ENCODE measurements at places on chromosomes 11 and 22. TPM values are rescaled to one million over a fixed set of nuclear protein-coding genes. Genes with fewer than 3 reads are reported as not detected.

CDHR5 gene
- not detected for total RNA-seq

GRCh38 chr11:71364176-71364671 is 84.0 kb downstream of the DHCR7 start:
- DNase-seq, result no peak

DNA sequence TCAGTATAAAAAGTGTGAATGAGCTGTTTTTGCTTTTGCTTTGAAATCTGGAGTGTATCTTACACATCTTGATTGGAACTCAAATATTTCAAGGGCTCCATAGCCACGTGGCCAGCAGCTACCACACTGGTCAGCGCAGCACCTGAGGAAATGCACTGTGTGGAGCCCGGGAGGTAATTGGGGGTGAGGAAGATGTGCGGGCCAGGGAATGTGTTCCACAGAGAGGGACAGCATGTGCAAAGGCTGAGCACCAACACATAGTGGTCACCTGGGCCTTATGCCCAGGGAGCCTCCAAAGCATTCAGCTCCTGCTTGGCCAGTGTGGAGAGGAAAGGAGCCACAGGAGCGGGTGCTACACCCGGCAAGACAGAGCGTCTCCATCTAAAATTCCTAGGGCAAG is 20.8 kb downstream of the RELT start:
- no peak for DNase-seq

GRCh38 chr11:102809971-102810370 is 12.0 kb upstream of the MMP1 start:
- no peak for DNase-seq

- no peak for DNase-seq
Measured at GRCh38 chr11:3008746-3009336, 16.7 kb upstream of the NAP1L4 start.

- DNase-seq, result no peak
Measured at GRCh38 chr11:48025293-48025983, 45.1 kb downstream of the PTPRJ start.

DNA sequence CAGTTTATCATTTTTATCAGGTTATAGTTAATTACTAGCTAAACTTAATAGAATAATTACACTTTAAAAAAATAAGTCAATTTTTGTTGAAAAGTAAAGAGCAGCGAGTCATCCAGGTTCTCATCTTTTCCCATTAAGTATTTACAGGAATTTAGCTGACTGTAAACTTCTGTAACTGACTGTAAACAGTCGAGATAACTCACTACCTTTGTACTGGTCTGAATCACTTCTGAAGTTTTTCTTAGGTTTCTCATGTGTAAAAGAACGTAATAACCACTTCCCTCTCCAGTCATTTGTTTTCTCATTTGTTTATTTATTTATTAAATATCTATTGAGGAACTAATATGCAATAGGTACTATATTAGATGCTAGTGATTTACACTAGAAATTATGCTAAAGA is 270.8 kb downstream of the DYNC2H1 start:
- no peak for DNase-seq

DNA sequence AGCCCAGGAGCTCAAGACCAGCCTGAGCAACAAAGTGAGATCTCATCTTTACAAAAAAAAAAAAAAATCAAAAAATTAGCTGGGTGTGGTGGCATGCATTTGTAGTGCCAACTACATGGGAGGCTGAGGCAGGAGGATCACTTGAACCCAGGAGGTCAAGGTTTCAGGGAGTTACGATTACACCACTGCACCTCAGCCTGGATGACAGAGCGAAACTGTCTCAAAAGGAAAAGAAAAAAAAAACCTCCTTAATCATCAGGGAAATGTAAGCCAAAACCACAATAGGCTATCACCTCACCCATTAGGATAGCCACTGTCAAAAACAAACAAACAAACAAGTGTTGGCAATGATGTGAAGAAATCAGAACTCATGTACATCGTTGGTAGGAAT is 13.4 kb downstream of the DGCR2 start:
- DNase-seq, result no peak

DNA sequence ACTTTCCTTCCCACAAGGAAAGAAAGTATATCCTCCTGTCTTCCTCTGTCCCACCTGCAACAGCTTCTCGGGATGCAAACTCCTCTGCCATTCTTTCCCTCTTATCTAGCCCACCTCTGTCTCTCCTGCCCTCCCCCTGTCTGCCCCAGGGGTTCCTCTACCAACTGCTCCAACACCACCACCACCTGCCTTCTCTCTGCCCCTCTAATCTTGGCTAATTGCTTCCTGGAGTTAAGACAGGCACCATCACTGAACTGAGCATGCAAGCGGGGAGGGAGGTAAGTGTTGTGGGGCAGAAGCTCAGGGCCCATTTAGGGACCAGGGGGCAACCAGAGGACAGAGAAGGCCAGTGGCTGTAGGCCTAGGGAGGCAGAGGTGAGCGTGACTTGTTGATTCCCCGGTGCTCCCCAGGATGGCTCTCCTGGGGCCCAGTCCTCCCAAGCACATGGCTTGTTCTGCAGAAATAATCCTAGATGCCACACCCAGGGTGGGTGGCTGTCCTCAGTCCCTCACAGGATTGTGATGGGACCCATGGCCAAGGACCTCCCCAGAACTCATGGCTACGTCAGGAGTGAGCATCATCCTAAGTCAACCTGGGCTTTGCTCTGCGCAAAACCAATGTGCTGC is 111.1 kb downstream of the TP53I11 start:
- no peak for DNase-seq

DNA sequence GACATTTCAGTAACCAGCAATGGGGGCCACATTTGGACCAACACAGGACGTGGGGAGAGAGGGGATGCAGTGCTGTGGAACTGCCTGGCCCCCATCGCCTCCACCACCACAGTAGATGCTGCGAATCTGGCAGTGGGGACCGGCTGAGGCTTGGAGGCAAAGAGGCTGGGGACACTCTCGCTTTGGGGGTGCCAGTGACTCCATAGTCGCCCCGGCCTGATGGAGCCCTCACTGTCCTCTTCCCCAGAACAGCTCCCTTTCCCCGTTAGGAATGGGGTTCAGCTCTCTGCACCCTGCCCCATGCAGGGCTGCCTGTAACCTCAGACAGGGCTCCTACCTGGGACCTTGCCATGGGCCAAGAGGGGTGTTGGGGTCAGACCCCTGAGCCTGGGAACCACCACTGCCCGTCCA is 1.8 kb upstream of the MUC2 start:
- DNase-seq, result no peak

DNA sequence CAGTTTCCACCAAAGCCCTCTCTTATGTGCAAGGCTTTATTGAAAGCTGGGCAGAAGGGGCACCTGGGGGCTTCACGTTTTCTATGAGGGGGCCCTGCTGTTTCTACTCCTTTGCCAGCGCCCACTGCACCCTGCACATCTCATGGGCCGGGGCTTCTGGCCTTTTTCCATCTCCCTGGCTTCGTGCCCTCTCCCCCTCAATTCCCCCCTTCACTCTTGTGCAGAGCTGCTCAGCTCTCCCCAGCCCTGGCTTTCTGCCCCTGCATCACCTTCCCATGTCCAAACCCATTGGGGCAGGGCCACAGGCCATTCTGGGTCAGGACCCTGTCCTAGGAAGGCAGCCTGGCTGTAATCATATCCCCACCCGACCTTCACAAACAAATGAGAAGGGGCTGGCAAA is 36.5 kb downstream of the MCM5 start:
- no peak for DNase-seq

DNA sequence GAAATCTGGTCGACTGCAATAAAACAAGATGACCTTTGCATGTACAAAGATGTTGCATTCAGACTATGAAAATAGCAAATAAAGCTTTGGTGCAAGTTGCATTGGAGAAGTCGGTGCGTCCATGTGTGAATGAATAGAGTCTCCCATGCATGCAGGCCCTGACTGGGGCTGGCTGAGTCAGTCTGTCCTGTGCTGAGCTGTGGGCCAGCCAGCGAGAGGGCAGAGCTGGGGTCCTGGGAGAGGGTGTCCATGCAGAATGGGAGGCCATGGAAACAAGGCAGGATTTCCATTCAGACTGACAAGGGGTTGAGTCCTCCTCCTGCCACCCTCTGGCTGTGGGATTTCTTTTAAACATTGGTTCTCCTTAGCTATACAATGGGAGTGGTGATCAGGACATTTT is 2.3 kb upstream of the CRYBB3 start:
- no peak for DNase-seq

DNA sequence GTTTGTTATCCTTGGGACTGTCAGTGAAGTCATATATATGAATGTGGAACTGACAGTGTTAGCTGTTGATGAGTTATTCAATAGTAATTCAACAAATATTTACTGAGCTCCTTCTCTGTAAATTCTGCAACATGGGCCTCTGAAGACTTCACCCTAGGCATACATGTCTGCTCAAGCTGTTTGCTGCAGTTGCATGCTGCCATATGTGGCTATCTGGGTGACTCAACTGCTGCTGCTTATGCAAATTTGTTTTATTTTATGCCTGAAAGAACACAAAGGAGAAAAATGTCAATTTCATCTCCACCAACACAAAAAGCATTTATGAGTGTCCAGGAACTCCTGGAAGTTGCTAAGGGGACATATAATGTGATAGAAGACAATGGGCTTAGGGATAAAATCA is 417.6 kb downstream of the AASDHPPT start:
- DNase-seq, result no peak

GRCh38 chr11:488062-488461 is 19.0 kb downstream of the RNH1 start:
- DNase-seq, result no peak

DNA sequence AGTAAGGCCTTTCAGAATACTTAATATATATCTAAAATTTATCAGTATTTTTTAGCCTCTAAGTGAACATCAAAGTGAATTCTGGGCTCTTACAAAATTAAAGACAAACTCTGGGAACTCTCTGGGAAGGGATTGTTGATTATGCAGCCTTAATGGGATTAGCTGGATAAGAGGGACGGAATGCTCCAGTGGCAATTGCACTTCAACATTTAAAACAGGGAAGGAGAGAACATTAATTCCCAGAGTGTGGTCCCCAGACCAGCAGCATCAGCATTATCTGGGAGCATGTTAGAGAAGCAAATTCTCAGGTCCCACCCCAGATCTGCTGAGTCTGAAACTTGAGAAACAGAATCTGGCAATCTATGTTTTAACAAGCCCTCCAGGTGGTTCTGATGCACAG is 46.5 kb downstream of the POLD3 start:
- DNase-seq, result no peak

- no peak for DNase-seq
Measured at GRCh38 chr22:26681395-26681821, 24.0 kb downstream of the MIAT start.

- no peak for DNase-seq
Measured at GRCh38 chr22:44650806-44651205, 51.2 kb upstream of the PRR5 start.

OR52I2 gene
- not detected for total RNA-seq

- no peak for DNase-seq
Measured at GRCh38 chr11:123674297-123674696, 19.9 kb upstream of the SCN3B start.

GRCh38 chr11:14635546-14635945 is 8.1 kb upstream of the PDE3B start:
- no peak for DNase-seq

- DNase-seq, result no peak
Measured at GRCh38 chr11:12185914-12186313, 75.5 kb downstream of the MICAL2 start.

HMOX1 gene
- total RNA-seq, result not detected

OR2AT4 gene
- total RNA-seq, result not detected

DNA sequence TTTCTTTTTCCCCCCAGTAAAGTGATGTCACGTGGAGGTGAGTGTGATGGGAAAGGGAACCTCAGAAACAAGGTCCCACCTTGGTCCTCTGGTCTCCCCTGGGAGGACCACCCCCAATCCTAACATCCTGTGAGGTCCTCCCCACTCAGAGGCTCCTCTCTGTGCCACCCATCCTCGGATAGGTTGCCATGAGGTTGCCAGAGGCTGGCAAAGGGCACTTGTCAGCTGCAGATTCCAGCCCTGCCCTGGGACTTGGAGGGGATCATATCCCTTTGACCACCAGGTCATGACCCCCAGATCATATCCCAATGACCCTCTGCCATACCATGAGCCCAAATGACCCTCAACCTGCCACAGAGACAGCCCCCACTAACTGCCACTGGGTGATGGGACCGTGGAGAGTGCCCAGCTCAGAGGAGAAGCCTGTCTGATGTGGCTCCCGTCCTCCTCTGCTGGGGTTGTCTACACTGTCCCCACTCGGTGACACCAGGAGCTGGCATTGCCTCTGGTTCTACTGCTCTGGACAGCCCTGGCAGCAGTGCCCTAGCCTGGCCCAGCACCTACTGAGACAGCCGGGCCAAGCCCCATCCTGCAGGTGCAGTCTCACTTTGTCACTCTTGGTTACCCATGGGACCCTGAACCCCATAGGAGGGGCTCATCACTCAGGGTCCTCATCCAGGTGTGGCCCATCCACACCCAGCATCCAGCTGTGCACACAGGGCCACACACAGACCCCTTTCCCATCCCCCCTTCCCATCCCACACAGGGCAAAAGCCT is 90.2 kb upstream of the KCNQ1OT1 start:
- DNase-seq, result no peak

- no peak for DNase-seq
Measured at GRCh38 chr11:108278954-108279353, 56.1 kb downstream of the ATM start.

FXYD6 gene
- total RNA-seq, result not detected

DNA sequence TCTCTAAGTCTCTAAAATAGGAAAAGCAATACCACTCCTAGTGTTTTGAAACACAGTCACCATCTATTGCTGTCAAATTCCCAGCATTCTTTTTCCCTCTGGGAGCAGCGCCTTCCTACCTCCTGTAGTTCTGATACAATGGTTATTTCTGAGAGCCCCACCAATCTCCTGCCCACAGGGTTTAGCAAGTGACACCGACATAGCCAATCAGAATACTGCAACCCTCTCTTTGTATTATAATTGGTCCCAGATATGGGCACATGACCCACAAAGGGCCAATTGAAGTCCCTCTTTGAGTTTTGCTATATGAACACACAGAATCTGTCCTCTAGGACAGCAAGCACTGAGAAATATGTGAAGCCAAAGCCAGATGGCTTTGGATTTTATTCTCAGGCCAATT is 16.9 kb upstream of the ARHGAP42 start:
- no peak for DNase-seq

DNA sequence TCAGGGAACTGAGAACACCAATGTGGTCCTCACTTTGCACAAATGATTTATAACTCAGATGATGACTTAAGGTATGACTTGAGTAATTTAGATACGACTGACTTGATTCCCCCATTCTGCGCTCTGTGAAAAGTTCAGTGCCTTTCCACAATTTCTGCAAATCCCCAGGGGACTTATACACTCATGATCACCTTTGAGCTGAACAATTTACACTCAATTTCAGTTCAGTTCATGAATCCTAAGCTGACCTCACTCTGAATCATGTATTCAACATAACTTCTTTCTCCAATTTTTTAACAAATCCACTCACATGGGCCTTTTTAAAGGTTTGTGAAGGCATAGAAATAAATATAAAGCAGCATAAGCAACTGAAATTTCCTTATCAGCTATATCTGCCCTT is 274.2 kb downstream of the FAM76B start:
- no peak for DNase-seq

DNA sequence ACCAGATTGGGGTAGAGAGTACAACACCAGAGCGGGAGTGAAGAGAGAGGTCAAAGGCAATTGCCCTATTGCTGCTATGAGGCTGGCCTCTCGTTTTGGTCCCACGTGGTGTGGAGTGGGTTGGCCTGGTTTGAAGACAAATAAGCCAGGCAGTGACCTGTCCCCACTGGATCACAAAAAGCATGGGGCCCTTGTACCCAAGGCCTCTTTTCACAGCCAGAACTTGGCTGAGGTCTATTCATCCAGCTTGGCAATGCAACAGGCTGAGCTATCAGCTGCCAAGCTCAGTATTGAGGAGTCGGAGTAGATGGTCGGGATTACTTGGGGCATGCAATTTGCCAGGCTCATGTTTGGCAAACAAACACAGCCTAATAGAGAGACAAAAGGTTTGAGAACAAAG is 19.2 kb upstream of the GALNT18 start:
- DNase-seq, result no peak
